ENCODE measurements at places on chromosomes 11 and 22.

- peak; percentile 14 for DNase-seq
Observed at GRCh38 chr11:12411806-12412727, 34.7 kb downstream of the PARVA start.

GRCh38 chr22:43408009-43408408 is 3.8 kb upstream of the MPPED1 start:
- DNase-seq, result no peak

DNA sequence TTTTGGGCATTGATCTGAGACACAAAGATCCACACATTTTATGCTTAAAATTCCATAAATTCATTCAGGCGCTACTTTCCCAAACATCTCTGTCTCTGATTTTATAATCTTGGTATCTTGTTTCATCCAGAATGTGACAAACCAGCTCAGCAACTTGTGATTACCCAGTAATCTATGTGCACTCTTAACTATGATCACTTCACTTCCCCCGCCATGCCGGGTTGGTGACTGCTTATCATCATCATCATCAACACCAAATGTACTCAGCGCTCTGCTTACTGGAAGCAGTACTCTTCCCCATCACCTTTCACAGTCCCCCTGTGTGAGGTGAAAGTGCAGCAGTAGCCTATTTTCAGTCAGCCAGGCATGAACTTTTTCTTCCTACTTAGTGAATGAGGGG is 15.2 kb upstream of the MMP7 start:
- no peak for DNase-seq

GRCh38 chr11:63023841-63024648 is 8.4 kb upstream of the SLC22A8 start:
- DNase-seq, result peak; percentile 66

GRCh38 chr11:36116161-36116560 is 172.3 kb downstream of the LDLRAD3 start:
- DNase-seq, result no peak

GRCh38 chr11:74257959-74258553 is 53.4 kb downstream of the P4HA3 start:
- DNase-seq, result no peak

GRCh38 chr11:64841592-64842365 is 2.7 kb downstream of the CDC42BPG start:
- DNase-seq, result no peak

GRCh38 chr22:47331750-47332149 is 569.3 kb downstream of the TBC1D22A start:
- DNase-seq, result no peak

DNA sequence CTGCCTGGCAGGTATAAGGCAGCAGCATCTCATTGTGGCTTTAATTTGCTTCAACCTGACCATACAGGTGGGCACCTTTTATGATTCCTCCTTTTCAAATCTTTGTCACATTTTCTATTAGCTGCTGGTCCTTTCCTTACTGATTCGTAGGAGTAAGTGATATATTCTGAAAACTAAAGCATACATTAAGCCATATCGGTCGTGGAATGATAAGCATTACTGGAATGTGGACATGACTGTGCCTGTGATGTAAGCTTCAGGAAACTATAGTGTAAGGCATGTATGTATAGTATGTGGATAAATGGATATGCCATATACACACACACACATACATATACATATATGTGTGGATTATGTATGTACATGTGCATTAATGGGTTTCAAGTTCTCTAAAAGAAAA is 20.8 kb downstream of the YPEL1 start:
- DNase-seq, result no peak

- DNase-seq, result no peak
Observed at GRCh38 chr11:110691926-110692325, 20.3 kb downstream of the ARHGAP20 start.

GRCh38 chr11:44301564-44302271 is 8.2 kb downstream of the ALX4 start:
- no peak for DNase-seq

GRCh38 chr22:44131412-44131811 is 49.3 kb upstream of the PARVG start:
- no peak for DNase-seq

DNA sequence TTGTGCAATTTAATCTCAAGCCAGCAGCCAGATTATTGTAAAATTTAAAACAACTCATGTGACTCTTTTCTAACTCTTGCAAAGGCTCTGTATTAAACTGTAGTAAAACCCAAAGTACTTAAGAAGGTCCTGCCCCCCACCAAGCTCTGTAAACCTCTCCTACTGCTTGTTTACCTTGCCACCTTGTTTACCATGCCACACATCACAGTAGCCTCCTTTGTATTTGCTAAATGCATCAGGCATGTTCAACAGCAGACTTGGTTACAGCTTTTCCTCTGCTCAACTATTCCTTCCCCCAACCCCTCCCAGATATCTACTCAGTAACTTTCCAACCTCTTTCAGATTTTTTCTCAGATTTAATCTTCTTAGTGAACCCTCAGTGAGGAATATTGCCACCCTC is 861.6 kb downstream of the METTL15 start:
- no peak for DNase-seq

DNA sequence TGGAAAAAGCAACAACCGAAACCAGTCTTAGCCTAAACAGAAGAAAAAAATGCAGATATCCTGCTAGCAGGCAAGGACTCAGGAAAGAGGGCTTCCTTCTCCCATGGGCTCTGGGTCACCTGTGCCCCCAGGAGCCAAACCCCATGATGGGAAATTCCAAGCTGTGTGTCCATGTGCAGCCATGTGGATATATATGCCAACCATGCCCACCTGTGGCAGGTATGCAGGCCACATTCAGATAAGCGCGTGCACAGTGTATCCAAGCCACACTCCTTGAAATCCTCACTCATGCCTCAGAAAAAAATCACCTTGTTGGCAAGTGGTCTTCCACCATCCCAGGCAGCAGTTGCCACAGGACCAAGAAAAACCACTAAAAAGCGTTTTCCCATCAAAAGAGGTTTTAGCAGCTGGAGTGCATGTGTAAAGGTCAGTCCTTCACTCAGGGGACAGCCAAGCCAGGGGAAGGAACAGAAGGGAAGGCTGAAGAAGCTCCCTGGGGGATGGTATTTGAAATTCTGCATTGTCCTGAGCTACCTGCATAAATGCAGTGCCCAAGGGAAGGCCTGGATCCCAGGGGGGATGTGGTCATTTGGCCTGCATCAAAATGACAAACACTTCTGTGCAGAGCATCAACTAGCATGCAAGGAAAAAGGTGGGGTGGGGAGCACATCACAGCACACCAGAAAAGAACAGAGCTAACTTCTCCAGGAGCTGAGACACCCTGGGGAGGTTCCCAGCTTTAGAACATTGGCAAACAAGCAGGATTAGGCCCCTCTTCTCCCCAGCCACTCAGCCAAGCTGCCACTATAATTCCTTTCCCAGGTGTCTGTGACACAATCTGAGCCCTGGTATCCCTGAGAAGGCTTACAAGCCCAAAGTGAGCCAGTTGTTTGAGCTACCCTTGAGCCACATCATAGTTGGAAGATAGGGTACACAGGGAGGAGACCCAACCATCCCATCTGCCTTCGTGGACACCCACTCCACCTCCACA is 76.2 kb downstream of the GALNT18 start:
- no peak for DNase-seq

DNA sequence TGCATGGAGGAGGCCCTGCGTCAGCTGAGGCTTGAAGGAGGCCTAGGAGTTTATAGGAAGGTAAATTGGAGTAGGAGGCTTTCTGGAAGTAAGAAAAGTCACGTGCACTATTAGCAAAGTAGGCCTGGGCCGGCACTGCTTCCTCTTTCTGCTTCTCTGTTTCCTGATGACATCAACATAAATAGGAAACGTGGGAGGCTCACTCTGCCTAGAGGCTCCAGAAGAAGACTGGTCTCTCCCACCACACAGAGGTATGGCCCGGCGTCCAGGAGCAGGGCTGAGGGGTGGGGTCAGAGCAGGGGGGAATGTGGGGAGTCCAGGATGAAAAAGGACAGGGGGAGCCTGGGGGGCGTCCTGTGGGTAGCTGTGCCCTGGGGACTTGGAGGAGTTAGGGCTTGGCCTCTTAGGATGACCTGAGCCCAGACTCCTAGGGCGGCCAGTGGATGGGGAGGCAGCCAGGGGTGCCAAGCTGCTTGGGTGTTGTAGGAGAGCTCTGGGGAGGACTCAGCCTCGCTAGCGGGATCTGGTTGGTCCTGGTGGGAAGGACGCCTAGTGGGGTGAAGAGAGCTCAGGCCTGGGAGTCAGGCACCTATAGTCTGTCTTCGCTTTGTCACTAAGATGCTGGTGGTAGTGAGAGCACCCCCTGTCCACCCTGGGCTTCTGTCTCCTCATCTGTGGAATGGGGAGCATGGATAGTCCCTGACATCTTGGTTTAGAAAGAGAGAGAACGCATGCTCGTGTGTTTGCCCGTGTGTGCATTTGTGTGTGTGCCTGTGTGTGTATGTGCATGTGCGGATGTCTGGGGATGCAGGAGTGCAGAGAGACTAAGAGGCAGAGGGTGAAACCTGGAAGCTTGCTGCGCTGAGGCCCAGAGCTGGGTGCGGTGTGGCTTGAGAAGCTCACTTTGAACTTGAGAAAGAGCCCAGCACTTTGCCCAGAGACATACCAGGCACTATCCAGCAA is at the start of gene CSF2RB:
CSF2RB (plus strand) TSS at position 202 of the 963 bp plus-strand sequence. CDS start 8,580 bp downstream, outside the sequence.
- no peak for DNase-seq

DNA sequence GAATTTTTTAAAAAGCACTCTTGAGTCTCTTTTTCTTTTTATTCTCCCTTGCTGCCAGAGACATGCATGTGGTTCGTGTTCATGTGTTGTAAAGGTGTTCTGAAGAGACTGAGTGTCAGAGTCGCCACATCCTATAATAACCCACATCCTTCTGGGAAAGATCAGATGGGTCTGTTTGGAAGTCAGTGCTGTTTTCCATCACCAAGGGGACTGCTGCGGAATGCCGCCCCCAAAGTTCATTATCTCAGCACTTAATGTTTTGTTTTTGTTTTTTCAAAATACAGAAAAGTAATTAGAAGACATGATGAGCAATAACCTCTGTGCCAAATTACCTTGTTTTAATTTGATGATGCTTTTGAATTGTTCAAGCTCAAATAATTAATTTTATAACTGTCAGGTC is 56.9 kb upstream of the EIF3M start:
- DNase-seq, result no peak

- no peak for DNase-seq
Observed at GRCh38 chr11:44709966-44710365, 16.8 kb upstream of the TSPAN18 start.

DNA sequence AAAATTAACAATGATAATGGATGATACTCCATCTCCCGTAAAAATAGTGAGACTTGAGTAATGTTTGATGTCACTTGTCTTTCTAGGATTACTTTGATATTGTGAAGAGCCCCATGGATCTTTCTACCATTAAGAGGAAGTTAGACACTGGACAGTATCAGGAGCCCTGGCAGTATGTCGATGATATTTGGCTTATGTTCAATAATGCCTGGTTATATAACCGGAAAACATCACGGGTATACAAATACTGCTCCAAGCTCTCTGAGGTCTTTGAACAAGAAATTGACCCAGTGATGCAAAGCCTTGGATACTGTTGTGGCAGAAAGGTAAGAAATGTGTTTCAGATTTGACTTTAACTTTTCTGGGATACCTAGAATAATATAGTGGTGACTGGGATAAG is 48.0 kb upstream of the L3MBTL2 start:
- no peak for DNase-seq

GRCh38 chr11:126640186-126640585 is 284.7 kb downstream of the ST3GAL4 start:
- no peak for DNase-seq

GRCh38 chr11:71951741-71952310 is 23.0 kb downstream of the RNF121 start:
- DNase-seq, result no peak

- no peak for DNase-seq
Observed at GRCh38 chr22:45499746-45500145, 2.9 kb upstream of the FBLN1 start.

GRCh38 chr11:112999520-112999919 is 38.3 kb downstream of the NCAM1 start:
- no peak for DNase-seq

DNA sequence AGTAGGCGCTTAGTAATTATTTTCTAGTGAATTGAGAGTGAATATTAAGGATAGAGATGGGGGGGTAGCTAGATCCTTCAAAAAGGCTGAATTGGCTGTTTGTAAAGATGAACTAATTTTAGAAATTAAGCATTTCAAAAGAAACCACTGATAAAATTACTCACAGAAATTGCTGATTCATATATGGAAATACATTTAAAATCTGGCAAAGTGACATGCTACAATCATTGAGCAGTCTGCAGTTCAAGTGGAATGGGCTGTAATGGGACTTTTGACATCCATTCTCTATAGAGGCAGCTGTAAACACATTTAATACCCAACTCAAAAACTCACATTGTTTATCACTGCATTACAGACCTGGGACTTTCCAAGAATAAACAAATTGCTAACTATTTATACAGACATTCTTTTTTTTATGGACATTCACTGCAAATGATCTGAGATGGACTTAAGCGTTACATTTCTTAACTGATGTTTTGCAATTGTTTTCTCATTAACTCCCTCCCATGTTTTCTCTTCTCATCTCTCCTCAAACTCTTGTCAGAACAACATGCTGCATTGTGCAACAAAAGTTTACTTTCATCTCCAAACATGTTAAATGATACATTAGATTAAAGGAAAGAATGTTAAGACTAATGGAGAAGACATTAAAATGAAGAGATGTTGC is 42.1 kb upstream of the MMP7 start:
- no peak for DNase-seq

DNA sequence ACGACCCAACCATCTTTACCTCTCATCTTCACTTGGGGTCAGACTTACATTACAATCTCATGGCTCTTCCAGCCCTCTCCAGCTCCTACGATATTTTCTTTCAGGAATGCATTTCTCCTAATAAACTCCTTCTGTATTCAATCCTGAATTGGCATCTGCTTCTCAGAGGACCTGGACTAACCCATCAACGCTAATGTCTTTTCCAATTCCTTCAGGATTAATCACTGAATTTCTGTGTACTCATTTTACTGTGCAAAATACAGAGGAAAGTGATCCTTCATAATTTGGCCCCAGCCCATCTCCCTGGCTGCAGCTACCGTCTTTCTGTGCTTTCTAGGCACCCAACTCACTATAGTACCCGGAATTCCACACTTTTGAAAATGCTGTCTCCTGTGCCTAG is 239.2 kb downstream of the METTL15 start:
- DNase-seq, result no peak

DNA sequence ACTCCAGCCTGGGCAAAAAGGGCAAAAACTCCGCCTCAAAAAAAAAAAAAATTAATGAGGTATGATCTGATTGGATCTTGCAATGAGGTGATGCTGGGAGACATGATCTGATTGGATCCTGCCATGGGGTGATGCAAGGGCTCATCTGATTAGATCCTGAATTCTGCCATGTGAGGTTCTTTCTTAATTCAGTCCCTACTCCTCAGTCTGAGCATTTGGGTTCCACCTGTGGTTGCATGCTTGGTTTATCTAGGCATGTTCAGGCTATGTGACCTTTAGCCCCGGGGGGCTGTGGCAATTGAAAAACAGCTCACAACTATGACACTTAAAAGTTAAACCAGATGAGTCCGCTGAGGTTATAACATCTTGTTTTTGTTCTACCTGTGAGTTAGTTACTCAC is 4.8 kb upstream of the TRIM6 start:
- no peak for DNase-seq

GRCh38 chr11:36356201-36356600 is 60.1 kb downstream of the PRR5L start:
- no peak for DNase-seq

All from DMS79 treated with DMSO at 0.1 percent for 48 hours (cell line).